NCI-H1694 treated with DMSO at 0.1 percent for 48 hours (cell line): ENCODE measurements at places on chromosomes 5 and 9.

DNA sequence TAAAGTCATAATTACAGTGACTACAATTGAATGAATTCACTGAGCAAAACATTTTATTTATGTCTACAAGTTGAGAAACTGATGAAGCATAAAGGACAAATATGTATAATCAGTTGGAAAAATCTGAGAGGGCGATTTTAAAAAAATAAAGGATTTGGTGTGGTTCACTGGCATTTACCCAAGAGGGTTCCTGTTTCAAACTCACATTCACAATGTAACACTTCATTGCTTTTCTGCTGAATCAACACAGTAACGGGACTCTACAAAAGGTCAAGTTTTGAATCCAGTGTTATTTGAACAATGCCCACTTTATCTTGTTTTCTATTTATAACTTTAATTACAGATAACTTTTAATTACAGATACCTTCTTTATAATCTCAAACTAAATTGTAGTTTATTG lies 138.6 kb downstream of the NUDT12 start:
- DNase-seq, result no peak

DNA sequence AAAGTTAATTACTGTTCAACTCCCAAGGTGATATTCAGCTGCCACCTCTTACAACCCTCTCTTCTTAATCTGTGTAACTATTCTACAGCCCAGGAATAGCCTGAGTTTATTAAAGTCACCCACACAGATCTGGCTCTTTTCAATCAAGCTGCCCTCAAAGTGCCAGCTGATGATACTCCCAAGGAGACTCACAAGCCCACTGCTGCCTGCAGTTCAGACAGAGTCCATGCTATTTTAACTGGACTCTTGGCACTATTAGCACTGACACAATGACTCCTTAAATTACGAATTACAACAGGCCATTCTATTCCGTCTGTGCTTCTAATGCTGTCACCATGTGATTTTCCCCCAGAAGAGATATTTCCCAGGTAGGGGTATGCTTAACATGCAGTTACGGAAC lies 26.3 kb downstream of the REEP5 start:
- no peak for DNase-seq

GRCh38 chr5:12526113-12526512 lies 621.9 kb upstream of the CTNND2 start:
- no peak for DNase-seq

DNA sequence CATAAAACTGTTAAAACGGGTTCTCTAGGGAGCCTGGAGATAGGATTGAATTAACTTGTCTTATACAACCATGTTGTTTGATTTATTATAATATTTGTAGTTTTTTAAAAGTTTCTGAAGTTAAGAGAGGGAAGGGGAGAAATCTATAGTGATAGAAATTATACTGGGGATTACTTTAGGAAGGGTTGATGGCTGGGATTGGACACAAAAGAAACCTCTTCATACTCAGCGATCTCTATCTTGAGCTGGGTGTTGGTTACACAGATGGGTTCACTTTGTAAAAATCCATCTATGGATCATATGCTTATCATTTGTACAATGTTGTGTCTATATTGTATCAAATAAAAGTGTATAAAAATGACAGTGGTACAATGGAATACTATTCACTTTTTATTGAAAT lies 30.0 kb downstream of the TNPO1 start:
- no peak for DNase-seq

DNA sequence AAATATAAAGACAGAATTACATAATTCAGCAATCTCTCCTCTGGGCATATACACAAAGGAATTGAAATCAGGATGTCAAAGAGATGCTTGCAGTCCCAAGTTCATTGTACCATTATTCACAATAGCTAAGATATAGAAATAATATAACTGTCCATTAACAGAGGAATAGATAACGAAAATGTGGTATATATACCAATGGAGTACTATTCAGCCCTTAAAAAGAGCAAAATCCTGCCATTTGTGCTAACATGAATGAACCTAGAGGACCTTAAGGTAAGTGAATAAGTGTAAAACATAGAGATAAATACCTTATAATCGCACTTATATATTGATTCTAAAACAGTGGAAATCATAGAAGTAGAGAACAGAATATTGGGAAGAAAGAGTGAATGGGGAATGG lies 7.0 kb downstream of the ST8SIA4 start:
- DNase-seq, result no peak

GRCh38 chr5:109099081-109099480 lies 310.7 kb downstream of the PJA2 start:
- DNase-seq, result no peak

- DNase-seq, result no peak
These were observed 14.0 kb downstream of the UBAP2 start for GRCh38 chr9:34034698-34035065.

GRCh38 chr5:19608444-19609002 lies 379.5 kb downstream of the CDH18 start:
- peak; percentile 57 for DNase-seq

GRCh38 chr5:177302354-177303110 lies 987 bp downstream of the RAB24 start:
- DNase-seq, result no peak

- DNase-seq, result no peak
These were observed 39.5 kb upstream of the GLRX start for GRCh38 chr5:95861864-95862561.

DNA sequence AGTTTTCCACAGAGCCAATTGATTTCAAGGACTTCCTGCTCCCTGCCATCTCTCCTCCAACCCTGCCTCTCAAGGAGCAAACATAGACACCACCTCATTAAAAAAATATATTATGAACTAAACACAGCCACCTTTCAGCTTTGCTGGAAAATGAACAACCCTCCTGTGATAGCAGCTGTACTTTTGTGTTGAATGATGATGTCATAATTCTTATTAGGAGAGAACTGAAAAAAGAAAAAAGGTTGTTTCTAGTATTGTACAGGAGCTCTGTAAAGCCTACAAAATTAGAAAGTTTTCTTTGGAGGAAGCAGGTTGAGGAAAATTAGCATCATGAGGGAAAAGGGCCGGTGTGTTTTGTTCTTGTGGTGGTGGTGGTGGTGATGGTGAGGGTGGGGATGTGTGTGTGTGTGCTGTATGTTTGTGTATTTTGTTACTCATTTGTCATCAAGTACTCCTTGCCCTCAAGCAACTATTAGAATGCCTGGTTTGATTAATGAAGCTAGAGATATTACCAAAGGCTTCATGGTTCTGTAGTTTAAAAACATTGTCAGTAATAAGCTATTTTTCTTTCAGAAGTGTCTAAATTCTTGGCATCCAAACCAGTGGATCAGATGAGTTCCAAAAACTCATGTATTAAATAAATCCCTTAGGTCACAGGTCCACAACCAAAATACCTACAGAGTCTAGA lies 405.9 kb downstream of the TLE4 start:
- no peak for DNase-seq

DNA sequence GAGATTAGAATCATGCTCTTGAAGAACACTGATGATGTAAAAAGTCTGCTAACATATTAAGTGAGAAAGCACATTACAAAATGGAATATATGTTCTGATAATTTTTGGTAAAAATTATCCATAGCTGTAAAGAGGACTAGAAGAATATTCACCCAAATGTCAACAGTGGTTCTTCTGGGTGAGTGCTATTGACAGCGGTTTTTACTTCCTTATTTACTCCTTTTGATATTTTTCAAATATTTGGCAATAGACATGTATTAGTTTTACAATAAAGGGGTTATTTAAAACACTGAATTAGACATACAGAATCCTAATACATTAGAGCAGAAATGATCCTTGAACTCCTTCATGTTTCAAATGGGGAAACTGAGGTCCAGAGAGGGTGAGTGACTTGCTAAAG lies 26.9 kb upstream of the MEGF9 start:
- no peak for DNase-seq

GRCh38 chr5:172902497-172903472 lies 56.4 kb upstream of the RPL26L1 start:
- DNase-seq, result peak; percentile 7

GRCh38 chr9:124292696-124293593 lies 35.2 kb downstream of the NEK6 start:
- no peak for DNase-seq

DNA sequence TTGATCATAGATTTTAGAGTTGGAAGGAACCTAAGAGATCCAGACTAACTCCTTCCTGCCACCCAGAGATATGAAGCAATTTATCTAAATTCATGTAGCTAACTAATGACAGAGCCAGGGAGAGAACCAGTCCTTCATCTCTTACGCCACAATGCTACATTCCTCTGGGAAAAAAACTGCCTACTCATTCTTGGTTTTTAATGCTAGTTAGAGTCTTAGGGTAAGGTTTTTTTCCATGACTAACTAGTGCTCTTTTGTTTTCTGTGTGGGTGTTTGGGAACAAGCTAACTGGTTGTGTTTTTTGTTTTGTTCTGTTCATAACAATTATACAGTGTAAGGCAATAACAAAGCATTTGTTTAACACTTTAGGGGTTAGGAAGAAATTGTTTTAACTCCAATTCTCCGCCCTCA lies 52.4 kb downstream of the SLC44A1 start:
- no peak for DNase-seq

DNA sequence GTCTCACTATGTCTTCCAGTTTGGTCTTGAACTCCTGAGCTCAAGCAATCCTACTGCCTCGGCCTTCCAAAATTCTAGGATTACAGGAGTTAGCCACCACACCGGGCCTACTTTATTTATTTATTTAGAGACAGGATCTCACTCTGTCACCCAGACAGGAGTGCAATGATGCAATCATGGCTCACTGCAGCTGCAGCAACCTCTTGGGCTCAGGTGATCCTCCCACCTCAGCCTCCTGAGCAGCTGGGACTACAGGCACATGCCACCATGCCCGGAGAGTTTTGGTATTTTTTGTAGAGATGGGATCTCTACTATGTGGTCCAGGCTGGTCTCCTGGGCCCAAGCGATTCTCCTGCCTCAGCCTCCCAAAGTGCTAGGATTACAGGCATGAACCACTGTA lies 32.8 kb downstream of the PHAX start:
- no peak for DNase-seq

DNA sequence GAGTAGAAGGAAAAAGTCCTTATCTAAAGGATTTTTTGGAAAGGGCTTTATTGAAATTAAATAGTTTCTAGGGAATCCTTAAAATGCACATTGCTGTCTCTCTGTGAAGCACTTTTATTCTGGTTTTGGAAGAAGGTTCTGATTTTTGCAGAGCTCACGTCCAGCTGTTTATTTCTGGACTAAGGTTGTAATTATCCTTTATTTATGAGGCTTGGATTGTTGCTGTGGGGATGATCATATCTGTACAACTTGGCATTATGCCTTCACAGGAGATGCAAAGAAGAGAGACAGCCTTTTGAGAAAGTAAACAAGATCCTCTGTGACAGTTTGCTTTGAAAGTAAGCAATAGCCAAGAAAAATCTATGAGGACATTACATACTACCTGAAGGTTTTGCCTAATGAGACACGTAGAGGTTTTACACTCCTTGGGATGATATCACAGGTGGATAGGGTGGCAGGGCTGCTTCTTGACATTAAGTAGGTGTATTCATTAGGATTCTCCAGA lies 14.6 kb downstream of the SMARCA2 start:
- no peak for DNase-seq

DNA sequence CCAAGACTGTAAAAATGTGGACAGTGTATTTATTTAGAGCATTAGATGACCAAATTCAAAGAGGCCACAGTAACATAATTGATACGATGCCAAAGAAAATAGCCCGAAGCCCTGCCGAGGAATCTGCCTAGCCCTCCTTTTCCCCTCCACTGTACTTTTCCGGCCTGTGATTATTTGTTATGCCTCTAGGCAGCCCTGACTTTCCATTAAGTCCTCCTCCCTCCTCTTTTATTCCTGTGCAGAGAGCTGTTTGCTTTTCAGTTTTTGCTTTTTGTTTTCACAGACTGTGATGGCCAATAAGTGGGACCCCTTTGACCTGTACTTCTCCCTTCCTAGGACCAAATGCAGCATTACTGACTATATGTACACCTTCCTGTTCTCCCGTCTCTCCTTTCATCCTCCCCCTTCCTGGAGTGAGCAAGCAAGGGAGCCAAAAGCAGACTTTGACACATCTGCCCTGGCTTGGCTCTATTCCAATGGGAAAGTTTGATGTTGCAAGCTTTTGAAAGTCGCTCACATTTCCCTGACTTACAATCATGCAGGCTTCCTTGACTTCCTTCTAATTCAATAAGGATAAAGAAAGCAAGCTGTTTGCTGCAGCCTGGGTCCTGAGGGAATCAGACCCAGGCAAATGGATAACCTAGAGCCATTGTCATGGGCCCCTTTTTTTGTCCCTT lies 76.1 kb downstream of the NREP start:
- DNase-seq, result peak; percentile 53

GRCh38 chr5:168319774-168320173 lies 28.3 kb downstream of the WWC1 start:
- DNase-seq, result no peak

- no peak for DNase-seq
These were observed 246.0 kb downstream of the GADD45G start for GRCh38 chr9:89850631-89851325.

GRCh38 chr5:53578854-53579253 lies 18.4 kb downstream of the NDUFS4 start:
- no peak for DNase-seq

- DNase-seq, result no peak
These were observed 13.0 kb downstream of the CCNH start for GRCh38 chr5:87399720-87400119.

DNA sequence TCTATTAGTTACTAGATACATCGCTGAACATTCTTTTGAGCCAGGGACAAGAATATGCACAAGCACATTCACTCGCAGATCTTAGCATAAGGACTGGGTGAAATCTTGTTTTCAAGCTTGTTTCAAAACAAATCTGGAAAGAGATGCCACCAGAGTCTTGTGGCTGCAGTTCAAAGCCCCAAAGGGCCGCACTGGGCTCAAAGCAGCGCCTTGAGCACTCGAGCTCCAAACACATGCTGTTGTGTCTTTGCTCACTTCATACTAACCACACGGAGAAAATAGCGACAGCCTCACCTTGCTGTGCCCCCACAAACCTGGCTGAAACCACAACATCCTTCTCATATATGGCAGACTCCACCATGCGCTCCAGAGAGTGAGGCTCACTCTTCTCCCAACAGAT lies 34.2 kb upstream of the IL7R start:
- DNase-seq, result no peak

- no peak for DNase-seq
These were observed 5.6 kb upstream of the PURA start for GRCh38 chr5:140108093-140109017.

DNA sequence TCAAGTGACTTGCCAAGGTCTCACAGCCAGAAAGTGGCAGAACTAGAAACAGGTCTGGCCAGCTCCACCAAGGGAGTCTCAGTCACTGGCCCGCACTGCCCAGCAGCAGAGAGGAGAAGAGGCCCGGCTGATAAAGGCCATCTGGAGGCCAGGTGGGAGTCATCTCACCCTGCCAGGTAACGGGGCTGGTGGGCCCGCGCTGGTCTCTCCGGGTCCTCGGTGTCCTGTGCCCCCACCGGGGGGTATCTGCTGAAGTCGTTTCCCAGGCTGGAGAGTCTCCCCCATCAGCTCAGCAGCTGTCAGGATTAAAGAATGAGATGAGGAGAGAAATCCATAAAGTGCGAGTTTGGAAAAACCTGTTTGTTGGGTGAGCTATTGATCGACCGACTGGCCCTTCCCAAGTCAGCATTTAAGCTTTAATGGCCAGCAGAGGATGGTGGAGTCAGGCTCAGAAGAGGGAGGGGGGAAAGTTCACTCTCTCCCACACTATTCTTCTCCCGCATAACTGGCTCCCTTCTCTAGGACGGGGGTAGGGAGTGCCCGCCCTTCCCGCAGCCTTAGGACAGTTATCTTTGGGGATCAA lies 30.3 kb downstream of the LMX1B start:
- no peak for DNase-seq

- no peak for DNase-seq
These were observed 246.8 kb downstream of the ARRDC3 start for GRCh38 chr5:91136271-91136670.

- no peak for DNase-seq
These were observed 55.5 kb upstream of the N4BP3 start for GRCh38 chr5:178057839-178058238.
